ENCODE measurements at places on chromosomes 6 and 20.

- DNase-seq: no peak
Observed at GRCh38 chr6:111012143-111012452, 30.3 kb downstream of the RPF2 start.

DNA sequence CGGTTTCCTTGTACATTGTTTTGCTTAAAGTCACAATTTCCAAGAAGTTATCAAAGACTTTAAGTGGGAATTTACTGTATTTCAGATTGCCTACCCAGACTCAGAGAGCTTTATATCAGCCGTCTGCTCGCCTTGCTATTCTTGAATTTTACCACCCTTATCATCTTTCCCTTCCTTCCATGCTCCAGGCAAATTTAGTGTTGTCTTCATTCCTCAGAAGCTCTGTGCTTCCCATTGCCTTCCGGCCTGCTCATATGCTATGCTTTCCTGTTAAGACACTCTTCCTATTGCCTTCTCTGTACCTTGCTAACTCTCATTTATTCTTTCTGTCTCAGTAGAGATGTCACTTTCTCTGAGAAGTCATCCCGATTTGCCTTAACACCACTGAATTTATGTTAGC, 52.1 kb downstream of the CD2AP start:
- DNase-seq: no peak

GRCh38 chr6:109318328-109318876, 63.9 kb downstream of the CD164 start:
- DNase-seq: no peak

GRCh38 chr6:161327360-161327953, 53.6 kb upstream of the AGPAT4 start:
- DNase-seq: no peak

- DNase-seq: no peak
Observed at GRCh38 chr6:27176096-27176495, 71.4 kb upstream of the PRSS16 start.

GRCh38 chr6:155444120-155444917, 11.3 kb downstream of the NOX3 start:
- no peak for DNase-seq

DNA sequence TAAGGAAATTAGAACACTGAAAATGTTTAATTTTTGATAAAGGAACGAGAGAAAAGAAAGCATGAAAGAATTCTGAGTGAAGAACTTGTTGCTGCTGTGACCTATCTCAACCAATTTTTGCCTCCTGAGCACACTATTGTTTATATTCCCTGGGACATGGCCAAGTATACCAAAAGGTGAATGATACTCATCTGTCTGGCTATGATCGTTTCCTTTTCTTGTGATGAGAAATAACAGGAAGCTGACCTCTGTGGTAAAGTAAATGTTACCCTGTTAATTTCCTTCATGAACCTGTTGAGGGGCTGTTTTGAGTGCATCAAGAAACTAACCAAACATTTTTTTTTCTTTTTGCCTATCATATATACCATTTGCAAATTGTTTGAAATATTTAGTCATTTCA, 69.1 kb downstream of the FIG4 start:
- no peak for DNase-seq

DNA sequence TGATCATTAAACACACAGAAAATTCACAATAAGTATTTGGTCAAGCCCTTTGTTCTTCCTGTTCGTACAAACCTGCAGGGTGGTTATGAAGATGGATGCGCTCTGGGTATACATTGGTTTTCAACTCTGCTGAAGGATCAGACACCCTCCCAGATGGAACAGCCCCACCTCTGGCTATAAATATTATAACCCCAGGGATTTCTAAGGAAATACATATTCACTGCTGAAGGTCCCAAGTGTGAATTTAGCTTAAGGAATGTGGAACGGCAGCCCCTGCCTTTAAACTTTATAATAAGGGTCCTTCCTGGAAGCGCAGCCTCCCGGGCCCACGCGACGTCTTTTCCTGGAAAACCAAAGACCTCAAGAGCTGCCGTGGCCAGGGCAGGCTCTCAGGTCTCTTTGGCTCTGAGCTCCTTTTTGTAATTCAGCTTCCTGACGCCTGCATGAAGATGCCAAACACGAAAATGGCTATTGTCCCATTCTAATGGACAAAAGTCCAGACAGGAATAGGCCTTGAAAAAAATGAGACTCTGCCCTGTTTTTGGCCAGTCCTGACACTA, 172.4 kb upstream of the SSTR4 start:
- no peak for DNase-seq

DNA sequence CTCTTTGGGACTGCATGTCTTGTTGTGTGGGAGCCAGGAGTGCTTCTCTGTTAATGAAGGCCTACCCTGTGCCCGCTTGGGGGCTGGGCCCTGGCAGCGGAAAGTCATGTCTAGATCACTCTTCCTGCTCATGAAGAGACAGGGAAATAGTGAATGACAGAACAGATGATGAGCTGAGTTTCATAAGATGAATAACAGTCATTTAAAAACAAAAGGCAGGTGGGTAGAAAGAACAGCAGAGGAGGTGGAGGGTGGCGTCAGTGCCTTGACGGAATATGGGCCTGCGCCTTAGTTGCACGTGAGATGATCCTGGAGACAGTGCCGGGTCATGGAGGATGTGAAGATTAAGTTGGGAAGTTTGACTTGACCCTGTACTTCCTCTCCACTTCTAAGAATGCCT, 85.5 kb downstream of the ARID1B start:
- DNase-seq: peak; percentile 17

DNA sequence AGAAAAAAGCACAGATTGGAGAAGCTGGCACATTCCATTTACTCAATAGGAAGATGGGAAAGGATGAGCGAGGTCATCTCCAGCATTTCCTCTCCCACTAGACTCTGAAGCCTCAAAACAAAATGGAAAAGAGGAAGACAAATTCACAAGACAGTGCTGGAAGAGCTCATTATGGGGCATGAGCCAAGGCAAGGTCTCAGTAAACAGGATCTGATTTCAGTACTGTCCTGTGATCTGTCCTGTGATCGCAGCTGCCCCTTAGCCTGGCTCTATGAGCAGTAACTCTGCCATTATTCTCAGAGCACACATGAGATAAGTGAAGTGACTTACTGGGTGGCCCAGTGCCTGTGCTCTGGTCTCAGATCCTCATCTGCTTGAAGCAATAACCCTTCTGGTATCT, 68.1 kb upstream of the SLC4A11 start:
- peak; percentile 95 for DNase-seq

All from inflammatory macrophage (primary cell).